Activated naive CD4-positive, alpha-beta T cell (primary cell): ENCODE measurements at places on chromosomes 16 and 17.

DNA sequence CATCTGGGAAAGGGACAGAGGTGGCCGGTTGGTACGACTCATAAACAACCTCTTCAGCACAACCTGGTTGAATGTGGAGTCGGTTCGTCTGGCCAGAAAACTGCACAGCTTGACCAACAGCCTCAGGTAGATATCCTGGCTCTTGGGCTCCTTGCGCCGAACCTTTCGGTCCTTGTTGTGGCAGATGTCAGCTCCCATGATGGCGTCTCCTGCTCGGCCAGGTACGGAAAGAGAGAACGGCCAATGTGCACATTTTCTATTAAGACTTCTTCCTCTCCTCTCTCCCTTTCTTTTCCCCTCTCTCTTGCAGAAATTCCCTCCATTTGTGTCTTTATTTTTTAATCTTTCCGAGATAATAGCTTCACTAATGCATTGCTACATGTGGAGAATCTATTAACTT lies 41.8 kb upstream of the CNTNAP4 start:
- no peak for DNase-seq

GRCh38 chr17:977166-977565 lies 2.4 kb downstream of the NXN start:
- DNase-seq: no peak

- no peak for DNase-seq
These were observed 22.5 kb upstream of the ADCY9 start for GRCh38 chr16:4138713-4139112.

DNA sequence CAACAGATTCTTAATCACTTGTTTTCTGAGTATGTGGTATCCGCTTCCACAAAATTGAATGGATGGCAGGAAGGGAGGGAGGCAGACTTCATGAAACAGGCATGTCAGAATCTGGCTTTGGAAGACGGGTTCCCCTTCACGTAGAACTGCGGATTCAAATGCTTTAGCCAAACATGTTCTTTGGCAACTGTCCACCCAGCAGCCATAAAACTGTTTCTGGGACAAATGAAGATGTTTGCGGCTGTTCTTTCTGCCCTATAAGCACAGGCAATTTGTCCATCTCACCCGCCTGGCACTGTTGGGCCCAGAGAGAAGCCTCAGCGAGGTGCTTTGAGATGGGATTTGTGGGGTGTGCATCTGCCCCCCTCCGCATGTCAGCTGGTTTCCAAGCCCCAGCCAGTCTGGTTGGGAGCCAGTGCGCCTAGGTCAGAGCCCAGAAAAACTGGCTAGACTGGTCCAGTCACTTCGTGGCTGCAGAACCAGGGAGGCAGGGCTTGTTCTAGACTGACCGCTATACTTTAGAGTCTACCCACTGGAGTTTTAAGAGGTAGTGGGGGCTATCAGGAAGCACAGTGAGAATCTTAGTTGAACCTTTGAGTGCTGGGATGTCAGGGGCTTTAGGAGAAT lies 6.3 kb downstream of the CRHR1 start:
- DNase-seq: no peak

DNA sequence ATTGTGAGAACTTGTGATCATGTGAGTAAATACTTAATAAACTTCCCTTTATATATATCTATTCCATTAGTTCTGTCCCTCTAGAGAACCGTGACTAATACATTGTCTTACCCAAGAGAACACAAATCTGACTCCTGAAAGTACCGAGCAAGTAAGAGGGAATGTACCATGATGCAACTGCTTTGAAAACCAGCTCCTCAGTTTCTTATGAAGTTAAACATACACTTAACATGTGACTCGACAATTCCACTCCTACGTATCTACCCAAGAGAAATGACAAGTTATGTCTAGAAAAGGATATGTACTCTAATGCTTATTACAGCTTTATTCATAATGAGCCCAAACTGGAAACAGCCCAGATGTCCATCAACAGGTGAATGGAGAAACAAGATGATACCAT lies 8.8 kb upstream of the GJD3 start:
- no peak for DNase-seq

DNA sequence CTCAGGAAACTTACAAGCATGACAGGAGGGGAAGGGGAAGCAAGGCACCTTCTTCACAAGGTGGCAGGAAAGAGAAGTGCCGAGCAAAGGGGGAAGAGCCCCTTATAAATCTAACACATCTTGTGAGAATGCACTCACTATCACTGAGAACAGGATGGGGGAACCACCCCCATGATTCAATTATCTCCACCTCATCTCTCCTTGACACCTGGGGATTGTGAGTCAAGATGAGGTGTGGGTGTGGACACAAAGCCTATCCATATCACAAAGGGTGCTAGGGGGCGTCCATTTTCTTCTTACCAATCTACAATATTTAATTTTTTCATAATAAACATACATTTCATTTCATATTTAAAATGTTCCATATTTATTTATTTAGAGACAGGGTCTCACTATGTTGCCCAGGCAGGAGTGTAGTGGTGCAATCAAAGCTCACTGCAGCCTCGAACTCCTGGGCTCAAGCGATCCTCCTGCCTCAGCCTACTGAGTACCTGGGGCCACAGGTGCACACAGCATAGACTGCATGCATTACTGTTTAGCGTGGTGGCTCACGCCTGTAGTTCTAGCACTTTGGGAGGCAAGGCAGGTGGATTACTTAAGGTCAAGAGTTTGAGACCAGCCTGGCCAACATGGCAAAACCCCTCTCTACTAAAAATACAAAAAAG lies 26.5 kb upstream of the FAAP100 start:
- DNase-seq: no peak

DNA sequence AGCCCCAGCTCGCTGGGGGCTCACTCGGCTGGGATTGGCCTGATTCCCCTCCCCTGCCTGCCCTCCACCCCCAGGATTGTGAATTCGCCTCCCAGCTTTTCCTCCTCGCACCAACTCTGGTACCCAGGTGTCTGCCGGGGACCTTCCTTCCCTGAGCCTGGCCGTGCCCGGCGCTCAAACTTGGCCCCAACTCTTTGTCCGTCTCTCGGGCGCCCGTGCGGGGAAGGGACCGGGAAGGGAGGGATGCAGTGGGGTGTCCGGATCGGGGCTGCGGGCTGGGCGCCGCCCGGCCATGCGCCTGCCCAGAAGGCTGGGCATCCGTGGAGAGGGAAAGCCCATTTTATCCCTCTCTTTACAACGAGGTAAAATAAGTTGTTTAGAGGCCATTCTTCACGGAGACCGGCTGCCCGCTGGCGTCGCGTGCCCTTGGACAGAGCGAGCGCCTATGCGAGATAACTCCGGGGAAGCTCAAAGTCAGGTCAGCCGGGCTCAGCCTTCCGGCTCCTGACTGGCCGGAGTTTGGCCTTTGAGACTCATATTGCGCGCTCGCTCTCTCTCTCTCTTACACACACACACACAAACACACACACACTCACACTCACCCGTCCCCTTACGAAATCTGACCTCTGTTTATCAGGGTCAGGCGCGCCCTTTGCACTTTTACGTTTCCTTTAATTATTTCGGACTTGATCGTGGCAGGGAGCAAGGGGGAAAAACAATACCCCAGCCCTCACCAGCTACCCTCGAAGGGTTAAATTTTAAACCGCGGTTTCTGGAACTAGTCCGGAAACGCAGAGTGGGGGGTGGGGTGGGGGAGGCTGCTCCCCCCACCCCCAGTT lies 774 bp upstream of the MAF start:
- no peak for DNase-seq
